Peyer's patch (tissue), 4 donors: ENCODE measurements at places on chromosomes 3 and 15. TPM values are rescaled to one million over a fixed set of nuclear protein-coding genes. Genes with fewer than 3 reads are reported as not detected.

GRCh38 chr3:48464713-48465221 lies 18.2 kb downstream of the ATRIP start:
- H3K27me3 ChIP-seq = no peaks in the 10 kb centered on the region
- no peak overlapping the region for H3K4me3 ChIP-seq
- peak overlapping the region; percentile 100 for H3K27ac ChIP-seq
- DNase-seq = no peak

GRCh38 chr15:86183596-86184491 lies 104.2 kb downstream of the AGBL1 start:
- H3K36me3 ChIP-seq = no peaks in the 10 kb centered on the region
- no peak for DNase-seq
- H3K4me3 ChIP-seq = no peak overlapping the region
- H3K27me3 ChIP-seq = no peaks in the 10 kb centered on the region

GRCh38 chr3:190169877-190170276 lies 49.2 kb upstream of the P3H2 start:
- no peaks in the 10 kb centered on the region for H3K36me3 ChIP-seq
- H3K27me3 ChIP-seq = no peaks in the 10 kb centered on the region
- peaks cover 6% of the 10 kb centered on the region for H3K4me1 ChIP-seq
- no peak for DNase-seq

GRCh38 chr3:43317461-43318316 lies 31.3 kb downstream of the SNRK start:
- H3K27me3 ChIP-seq = no peaks in the 10 kb centered on the region
- H3K4me3 ChIP-seq = no peak overlapping the region
- no peak overlapping the region for H3K27ac ChIP-seq
- DNase-seq = no peak
- no peaks in the 10 kb centered on the region for H3K4me1 ChIP-seq

GRCh38 chr3:40585381-40586016 lies 60.7 kb downstream of the ZNF621 start:
- no peak for DNase-seq
- no peaks in the 10 kb centered on the region for H3K4me1 ChIP-seq
- no peaks in the 10 kb centered on the region for H3K27me3 ChIP-seq
- no peaks in the 10 kb centered on the region for H3K36me3 ChIP-seq
- no peak overlapping the region for H3K27ac ChIP-seq

GRCh38 chr15:58918239-58918638 lies 15.2 kb downstream of the SLTM start:
- no peak overlapping the region for H3K27ac ChIP-seq
- H3K27me3 ChIP-seq = no peaks in the 10 kb centered on the region
- no peaks in the 10 kb centered on the region for H3K4me1 ChIP-seq
- H3K36me3 ChIP-seq = no peaks in the 10 kb centered on the region
- H3K4me3 ChIP-seq = no peak overlapping the region

GRCh38 chr3:25427942-25428788 lies at the start of gene RARB:
Gene RARB (plus strand): TSS chr3:25428263. CDS start chr3:25428732, 469 bp downstream.
- no peaks in the 10 kb centered on the region for H3K36me3 ChIP-seq
- no peaks in the 10 kb centered on the region for H3K4me1 ChIP-seq
- no peaks in the 10 kb centered on the region for H3K27me3 ChIP-seq
- H3K4me3 ChIP-seq = peak within 1 kb of the TSS; percentile 55
- DNase-seq = peak; percentile 70
- peak within 1 kb of the TSS; percentile 51 for H3K27ac ChIP-seq

- peaks cover 6% of the 10 kb centered on the region for H3K4me1 ChIP-seq
- H3K27me3 ChIP-seq = no peaks in the 10 kb centered on the region
- H3K27ac ChIP-seq = no peak overlapping the region
- H3K4me3 ChIP-seq = no peak overlapping the region
- no peak for DNase-seq
Measured at GRCh38 chr3:47646362-47646761, 67.7 kb upstream of the CSPG5 start.

GRCh38 chr3:109643590-109643989 lies 306.2 kb upstream of the DPPA4 start:
- H3K27me3 ChIP-seq = no peaks in the 10 kb centered on the region
- H3K27ac ChIP-seq = no peak overlapping the region
- H3K36me3 ChIP-seq = no peaks in the 10 kb centered on the region
- H3K4me3 ChIP-seq = no peak overlapping the region
- no peaks in the 10 kb centered on the region for H3K4me1 ChIP-seq

DNA sequence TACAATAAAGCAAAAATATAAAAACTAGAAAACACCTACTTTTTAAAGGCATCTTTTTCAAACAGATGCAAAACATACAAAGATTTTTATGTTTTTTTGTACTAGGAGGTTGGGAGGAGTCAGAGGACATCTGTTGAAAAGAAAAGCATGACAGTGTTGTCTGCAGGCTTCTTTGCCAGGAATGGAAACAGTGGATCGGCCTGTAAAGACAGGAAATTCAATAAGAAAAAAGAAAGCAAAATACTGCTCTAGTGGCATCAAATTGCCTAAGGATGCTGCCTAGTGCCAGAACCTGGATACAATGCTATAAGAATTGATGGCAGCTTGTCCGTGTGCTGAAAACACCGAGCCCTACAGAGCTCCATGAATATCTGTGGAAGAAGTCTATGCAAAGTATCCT lies 69.9 kb downstream of the TBC1D5 start:
- H3K27ac ChIP-seq = no peak overlapping the region
- H3K27me3 ChIP-seq = no peaks in the 10 kb centered on the region
- H3K4me1 ChIP-seq = no peaks in the 10 kb centered on the region

GRCh38 chr3:140753865-140754754 lies 76.2 kb downstream of the TRIM42 start:
- H3K36me3 ChIP-seq = no peaks in the 10 kb centered on the region
- DNase-seq = no peak
- no peaks in the 10 kb centered on the region for H3K27me3 ChIP-seq
- H3K4me3 ChIP-seq = no peak overlapping the region

GRCh38 chr3:161452179-161452578 lies 44.4 kb upstream of the OTOL1 start:
- no peaks in the 10 kb centered on the region for H3K27me3 ChIP-seq
- no peak overlapping the region for H3K27ac ChIP-seq
- H3K4me3 ChIP-seq = no peak overlapping the region
- no peaks in the 10 kb centered on the region for H3K4me1 ChIP-seq
- no peak for DNase-seq
- no peaks in the 10 kb centered on the region for H3K36me3 ChIP-seq

- H3K4me3 ChIP-seq = peak overlapping the region; percentile 80
- peaks cover 49% of the 10 kb centered on the region for H3K4me1 ChIP-seq
- peak; percentile 51 for DNase-seq
- H3K36me3 ChIP-seq = no peaks in the 10 kb centered on the region
- peak overlapping the region; percentile 95 for H3K27ac ChIP-seq
- no peaks in the 10 kb centered on the region for H3K27me3 ChIP-seq
Measured at GRCh38 chr3:36991923-36992805, 767 bp downstream of the EPM2AIP1 start.

GRCh38 chr3:53161820-53162671 lies 1.0 kb downstream of the PRKCD start:
- peak overlapping the region; percentile 98 for H3K27ac ChIP-seq
- no peaks in the 10 kb centered on the region for H3K27me3 ChIP-seq
- peak; percentile 64 for DNase-seq
- peaks cover 16% of the 10 kb centered on the region for H3K4me1 ChIP-seq
- H3K36me3 ChIP-seq = no peaks in the 10 kb centered on the region

DNA sequence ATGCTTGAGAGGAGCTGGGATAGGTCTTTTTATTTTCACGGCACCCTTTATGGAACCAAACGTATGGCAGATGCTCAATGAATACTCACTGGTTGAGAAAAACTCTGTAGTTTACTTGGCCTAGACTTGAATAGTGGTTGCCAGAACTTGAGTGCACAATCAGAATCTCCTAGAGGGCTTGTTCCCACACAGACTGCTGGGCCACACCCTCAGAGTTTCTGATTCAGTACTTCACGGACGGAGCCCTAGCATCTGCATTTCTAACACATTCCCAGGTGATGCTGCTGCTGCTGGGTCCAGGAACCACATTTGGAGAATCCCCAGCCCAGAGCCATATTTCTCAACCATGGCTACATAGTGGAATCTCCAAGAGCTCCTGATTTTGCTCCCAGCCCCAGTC lies 24.6 kb downstream of the CA12 start:
- H3K36me3 ChIP-seq = no peaks in the 10 kb centered on the region
- no peaks in the 10 kb centered on the region for H3K4me1 ChIP-seq
- H3K27ac ChIP-seq = peak overlapping the region; percentile 12

Gene SPESP1
- 1.9 TPM for total RNA-seq

Gene CYP19A1
- total RNA-seq = 0.83 TPM

Gene HTR3E
- total RNA-seq = not detected

Gene LRRC31
- total RNA-seq = 41.2 TPM

Gene GOLGA8J
- total RNA-seq = not detected
